ENCODE measurements at places on chromosomes 7 and 10. TPM values are rescaled to one million over a fixed set of nuclear protein-coding genes. Genes with fewer than 3 reads are reported as not detected.

DNA sequence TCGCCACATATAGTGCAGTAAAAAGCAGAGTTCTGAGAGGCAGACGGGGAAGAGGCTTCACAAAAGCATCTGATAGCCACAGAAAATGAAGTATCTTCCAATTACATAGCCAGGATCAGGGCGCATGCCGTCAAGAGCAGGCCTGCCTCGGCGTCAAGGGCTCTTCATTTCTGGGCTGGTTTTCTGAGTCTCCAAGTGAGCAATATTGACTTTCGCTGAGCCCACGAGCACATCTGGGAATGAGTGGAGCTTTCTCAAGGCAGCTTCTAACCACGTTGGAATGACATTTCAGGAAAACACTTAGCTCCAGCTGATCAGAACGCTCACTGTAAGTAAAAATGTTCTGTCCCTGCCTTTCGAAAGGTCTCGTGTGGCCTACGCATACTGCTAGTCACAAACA is 51.9 kb downstream of the CLRN3 start:
- DNase-seq = no peak

DNA sequence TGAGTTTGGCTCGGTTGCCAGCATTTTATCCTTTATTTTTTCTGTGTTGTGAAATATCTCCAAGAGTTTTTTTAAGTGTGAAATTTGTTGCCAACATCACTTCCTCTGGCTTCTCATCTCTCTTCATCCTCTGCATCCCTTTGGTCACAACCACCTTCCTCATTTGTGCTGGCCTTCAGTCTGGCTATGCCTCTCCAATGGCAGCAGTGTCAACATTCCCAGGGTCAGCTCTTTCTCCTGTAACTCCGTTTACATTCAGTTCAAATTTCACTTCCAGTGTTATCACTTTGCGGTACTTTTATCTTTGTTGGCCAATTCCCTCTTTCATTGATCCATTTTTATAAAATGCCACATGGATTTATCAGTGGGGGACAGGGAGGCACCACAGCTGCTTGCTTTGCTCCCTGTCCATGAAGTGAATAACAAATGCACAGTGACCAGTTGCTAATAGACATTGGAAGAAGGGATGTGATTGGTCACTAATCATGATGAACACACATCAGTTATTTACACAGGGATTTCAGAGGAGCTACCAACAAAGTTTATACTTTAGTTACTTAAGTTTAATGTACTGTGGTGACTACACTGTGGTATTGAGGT is 311.4 kb upstream of the LRGUK start:
- DNase-seq = peak; percentile 32

- no peak for DNase-seq
These were observed 120.8 kb upstream of the RET start for GRCh38 chr10:42956045-42956444.

DNA sequence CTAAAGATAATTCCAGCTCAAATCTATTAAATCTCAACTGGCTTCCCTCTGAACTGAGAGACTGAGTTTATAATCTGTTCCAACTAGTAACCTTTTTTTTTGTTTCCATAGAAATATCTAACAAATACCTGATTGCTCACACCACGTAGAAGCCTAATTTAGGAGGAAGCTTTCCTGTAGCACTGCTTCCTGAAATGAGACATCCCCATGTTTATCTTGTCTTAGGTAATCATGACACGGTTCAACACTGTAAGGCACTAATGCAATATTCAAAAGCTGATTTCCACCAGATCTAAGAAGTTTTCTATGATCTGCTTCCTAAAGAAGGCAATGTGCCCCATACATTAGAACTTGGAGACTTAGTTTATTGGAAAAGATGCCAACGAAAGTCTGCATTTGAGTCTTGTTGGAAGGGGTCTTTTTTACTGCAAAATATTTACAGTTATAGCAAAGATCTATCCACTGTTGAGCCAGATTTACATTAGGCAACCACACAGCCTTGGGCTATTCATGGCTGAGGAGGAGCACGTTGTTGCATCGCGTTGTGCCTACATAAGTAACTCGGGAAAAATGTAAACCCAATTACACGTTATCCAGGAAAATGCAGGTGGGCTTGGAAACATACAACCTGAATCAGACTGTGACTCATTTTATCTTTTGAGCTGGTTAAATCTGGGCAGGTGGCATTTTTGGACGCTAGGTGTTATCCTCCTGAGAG is 66.3 kb downstream of the VIPR2 start:
- no peak for DNase-seq

DNA sequence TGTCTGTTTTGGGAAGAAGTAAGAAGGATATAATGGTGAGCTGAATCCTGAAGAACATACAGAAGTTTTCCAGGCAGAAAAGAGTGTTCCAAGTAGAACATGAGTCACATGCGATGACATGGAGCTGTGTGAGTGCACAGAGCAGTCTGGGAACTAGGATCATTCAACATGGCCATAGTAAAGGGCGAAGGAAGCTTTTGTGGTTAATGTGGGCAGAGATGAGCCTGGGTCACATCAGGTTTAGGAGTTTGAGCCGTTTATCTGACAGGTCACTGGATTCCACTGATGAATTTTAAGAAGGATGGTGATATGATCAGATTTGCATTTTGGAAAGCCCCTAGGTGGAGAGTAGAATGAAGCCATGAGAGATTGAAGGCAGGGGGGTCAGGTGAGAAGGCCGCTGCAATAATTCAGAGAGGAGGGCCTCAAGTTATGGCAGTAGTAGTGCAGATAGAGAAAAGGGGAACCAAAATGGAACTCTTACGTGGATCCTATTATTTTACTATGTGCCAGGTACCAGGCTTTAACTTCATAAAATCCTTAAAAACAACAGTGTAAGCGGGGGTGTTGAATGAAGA is 171.3 kb downstream of the RNLS start:
- DNase-seq = no peak

- no peak for DNase-seq
These were observed 258.3 kb downstream of the GATA3 start for GRCh38 chr10:8312781-8313180.

- no peak for DNase-seq
These were observed 19.2 kb downstream of the ABCB4 start for GRCh38 chr7:87456247-87456646.

DNA sequence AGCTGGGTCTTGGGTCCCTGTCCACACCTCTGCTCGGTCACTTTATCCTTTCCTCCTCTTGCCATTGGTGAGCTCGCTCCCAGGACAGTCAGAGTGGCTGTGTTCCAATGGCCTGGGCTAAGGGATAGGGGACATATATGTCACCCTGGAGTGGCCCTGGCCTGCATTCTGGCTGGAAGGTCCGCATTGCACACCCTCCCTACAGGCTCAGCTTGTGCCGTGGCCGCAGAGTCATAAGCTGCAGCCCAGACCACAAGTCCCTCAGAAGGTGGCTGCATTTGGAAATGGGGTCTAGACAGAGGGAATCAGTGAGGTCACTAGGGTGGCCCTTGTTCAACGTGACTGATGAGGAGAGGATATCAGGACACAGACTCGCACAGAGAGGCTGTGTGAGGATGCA is 363.8 kb upstream of the SHH start:
- DNase-seq = no peak

- DNase-seq = no peak
These were observed 1288.0 kb upstream of the SORCS1 start for GRCh38 chr10:108452533-108452932.

DNA sequence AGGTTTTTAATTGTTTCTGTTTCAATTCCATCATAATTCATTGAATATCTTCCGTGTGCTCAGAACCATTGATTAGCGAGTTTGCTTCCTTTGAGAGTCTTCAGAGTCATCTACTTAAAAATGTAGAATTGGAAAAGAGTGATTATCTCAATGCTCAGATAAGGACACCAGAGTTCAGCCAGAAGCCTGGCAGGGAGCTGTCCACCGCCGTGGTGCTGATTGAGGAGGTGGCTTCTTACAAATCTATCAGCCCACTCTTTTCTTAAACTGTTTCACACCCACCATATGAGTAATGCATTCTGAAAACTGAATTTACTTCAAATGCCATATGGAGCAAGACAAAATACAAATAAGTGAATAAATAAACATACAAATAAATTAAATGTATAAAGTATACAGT is 79.3 kb downstream of the INSYN2A start:
- peak; percentile 76 for DNase-seq

DNA sequence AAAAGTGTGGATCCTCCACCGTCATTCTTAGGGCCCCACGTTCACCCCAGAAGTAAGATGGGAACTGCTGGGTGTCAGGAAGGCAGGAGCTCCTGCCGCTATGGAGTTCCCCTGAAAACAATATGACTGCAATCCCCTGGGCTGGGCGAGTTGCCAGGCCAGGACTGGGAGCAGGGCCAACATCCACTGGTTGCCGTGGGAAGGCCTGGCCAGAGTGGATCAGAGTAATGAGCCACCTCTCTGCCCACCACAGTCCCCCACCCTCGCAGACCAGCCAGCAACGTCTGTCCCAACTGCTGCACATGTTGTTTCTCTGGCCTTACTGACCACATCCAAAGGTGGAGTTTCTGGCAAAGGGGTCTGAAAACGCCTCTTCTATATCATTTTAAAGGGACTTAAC is 86.6 kb downstream of the STRA8 start:
- no peak for DNase-seq

GRCh38 chr7:157715071-157715937 is 378.5 kb downstream of the DNAJB6 start:
- DNase-seq = no peak

DNA sequence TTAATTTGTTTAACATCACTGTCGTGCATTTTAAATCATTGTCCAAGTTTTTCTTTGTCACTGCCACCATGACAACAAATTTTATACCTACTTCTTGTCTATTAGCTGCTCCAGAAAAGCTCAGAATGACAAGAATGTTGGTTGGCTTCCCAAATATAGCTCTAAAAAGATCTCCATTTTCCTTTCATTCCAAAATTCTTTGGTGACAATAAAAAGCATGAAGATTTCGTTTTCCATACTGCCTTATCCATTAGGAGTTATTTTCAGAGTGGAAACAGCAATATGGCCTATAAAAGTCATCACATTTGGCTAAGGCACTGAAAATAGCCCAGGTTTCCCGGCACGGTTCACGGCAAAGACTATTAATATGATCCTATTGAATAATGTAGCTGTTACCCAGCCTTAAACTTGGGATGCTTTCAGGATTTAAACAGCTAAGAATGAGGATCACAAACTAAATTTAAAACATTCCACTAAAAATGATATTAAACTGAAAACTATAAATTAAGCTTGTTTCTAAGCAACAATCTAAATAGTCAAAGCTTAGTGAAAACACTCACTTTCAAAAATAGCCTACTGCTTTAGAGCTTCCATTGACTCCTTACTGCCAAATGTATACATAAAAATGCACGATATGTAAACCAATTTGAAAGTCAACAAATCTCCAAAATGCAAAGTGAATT is 2.7 kb downstream of the CTTNBP2 start:
- DNase-seq = no peak

GRCh38 chr7:95867309-95867708 is 95.0 kb downstream of the DYNC1I1 start:
- no peak for DNase-seq

DNA sequence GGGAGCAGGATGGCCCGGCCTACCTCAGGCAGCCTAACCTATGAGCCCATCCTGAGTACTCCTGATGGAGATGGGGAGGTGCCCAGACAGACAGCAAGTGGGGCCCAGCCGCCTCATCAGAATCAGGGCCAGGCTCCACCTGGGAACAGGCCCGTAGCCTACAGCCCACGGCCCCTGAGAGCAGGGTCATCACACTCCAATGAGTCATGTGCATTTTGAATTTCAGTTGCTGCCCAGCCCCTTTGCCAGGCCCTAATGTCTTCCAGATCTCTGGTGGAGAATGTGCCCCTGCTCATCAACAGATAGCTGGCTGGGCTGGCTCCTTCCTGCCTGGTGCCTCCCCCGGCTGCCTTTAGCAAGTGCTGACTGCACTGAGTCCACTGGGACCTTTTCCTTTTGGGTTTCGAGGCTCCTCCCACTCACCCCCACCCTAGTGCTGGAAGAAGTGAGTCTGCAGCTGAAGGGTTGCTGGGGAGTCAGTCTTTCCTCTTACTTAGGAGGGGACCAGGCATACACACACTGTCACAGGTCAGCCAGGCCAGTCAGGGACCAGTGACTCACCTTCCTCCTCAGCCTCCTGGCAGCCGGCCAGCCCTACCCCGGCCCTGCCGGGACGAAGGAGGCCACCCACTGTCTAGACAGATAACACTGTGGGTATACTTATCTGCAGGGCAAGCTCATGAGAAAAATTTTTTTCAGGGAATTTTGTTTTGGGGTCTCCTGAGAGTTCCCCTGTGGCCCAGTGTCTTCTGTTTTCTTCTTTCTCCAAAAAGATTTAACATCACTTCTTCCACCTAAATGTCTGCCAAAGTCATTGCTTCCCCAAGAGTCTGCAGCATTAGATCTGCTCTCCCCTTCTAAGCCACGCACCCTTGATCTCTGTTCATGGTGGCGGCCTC is 9.1 kb upstream of the ASIC3 start:
- DNase-seq = peak; percentile 43

DNA sequence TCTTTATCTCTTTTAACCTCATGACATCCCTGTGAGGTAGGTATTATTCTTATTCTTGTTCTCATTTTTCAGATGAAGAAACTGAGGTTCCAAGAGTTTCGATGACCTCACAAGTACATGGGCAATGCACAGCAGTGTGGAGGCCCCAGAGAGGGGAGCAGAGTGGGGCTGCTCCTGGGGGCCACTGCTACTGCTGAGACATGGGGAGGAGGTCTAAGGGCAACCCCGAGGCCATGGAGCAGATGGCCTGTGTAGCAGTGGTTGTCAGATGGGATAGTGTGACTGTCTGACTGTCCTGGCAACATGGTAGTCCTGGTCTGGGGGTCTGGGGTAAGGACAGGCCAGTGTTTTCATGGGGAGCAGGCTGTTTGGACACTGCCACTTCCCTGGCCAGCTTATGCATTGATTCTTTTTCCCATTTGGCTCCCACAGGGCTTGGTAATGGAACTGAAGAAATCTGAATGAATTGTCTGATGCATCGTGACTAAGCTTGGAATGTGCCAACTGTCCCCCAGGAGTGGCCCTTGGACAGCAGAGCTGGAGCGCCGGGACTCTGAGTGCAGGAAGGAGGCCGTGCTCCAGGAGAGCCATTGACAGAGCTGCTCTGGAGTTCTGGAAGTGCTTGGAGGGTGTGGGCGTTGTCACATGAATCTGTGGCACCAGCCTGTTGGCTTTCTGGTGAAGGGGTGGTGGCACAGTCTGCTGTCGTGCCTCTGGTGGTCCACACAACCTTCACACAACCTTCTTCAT is 40.9 kb downstream of the ADRA2A start:
- no peak for DNase-seq

DNA sequence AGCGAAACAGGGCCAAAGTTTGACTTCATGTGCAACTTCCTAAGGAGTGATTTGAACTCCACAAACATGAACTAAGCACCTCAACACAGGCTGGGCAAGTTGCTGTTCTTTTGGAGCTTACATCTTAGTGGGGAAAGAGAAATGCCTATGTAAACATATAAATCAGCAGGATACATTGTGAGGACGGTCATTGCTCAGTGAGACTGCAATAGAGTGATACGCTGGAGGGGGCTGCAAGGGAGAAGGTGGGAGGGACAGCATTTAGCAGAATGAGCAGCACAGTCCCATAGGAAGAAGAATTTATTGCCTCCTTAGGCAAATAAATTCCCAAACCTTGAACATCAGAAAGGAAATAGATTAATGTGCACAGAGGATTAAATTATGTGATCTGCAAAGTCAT is 90.0 kb downstream of the EGFR start:
- DNase-seq = no peak

GRCh38 chr10:99555825-99556523 is 23.2 kb downstream of the NKX2-3 start:
- no peak for DNase-seq

Gene MEPCE
- 41.0 TPM for total RNA-seq

Gene ETV1
- total RNA-seq = 0.52 TPM

Gene ARPC1B
- 135 TPM for total RNA-seq

Gene VOPP1
- 43.6 TPM for total RNA-seq

All from Caco-2 (cell line).